Retinal pigment epithelial cell (primary cell): ENCODE measurements at places on chromosomes 16 and 17.

- no peak for DNase-seq
Observed at GRCh38 chr16:82404586-82405315, 222.0 kb upstream of the CDH13 start.

DNA sequence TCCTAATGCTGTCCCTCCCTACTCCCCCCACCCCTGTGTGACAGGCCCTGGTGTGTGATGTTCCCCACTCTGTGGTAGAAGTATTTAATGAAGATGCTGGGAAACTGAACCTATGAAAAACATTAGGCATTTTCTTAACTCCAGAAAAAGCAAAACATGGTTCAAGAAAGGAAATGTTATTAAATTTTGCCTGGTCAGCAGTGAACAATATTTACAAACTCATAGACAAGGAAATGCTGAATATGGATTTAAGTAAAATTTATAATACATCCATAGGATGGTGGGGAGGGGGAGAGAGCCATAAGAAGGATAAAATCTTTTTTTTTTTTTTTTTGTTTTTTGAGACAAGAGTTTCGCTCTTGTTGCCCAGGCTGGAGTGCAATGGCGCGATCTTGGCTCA lies 10.8 kb upstream of the CRYBA1 start:
- DNase-seq = no peak

DNA sequence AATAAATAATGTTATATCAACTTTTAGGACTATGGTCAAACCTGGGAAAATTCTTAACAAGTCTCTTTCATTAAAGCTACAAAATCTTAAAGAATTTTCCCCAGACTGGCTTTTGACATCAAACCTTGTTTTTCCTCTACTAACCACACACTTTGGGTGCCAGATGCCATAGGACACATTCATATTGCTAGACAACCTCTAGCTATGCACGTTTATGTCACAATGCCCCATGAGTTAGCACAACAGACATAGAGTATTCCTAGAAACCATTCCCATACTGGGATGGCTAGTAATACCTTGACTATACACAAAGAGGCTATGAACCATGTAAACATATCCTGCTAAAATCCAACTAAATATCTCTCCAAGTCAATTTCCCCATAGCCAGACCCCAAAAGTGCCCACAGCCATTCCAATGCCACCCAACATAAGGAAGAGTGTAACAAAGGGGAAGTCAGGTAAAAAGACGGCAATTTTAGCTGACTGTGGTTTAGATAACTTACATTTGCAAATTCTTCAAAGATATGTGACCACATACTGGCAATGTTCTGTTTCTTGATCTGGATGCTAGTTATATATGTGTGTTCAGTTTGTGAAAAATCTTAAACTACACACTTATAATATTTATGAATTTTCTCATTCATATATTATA lies 23.4 kb downstream of the SMURF2 start:
- no peak for DNase-seq

- DNase-seq = no peak
Observed at GRCh38 chr17:7293159-7293558, 1.3 kb downstream of the YBX2 start.

GRCh38 chr17:14986127-14986526 lies 279.0 kb downstream of the PMP22 start:
- DNase-seq = no peak

GRCh38 chr17:1110541-1110861 lies 69.3 kb downstream of the ABR start:
- no peak for DNase-seq

DNA sequence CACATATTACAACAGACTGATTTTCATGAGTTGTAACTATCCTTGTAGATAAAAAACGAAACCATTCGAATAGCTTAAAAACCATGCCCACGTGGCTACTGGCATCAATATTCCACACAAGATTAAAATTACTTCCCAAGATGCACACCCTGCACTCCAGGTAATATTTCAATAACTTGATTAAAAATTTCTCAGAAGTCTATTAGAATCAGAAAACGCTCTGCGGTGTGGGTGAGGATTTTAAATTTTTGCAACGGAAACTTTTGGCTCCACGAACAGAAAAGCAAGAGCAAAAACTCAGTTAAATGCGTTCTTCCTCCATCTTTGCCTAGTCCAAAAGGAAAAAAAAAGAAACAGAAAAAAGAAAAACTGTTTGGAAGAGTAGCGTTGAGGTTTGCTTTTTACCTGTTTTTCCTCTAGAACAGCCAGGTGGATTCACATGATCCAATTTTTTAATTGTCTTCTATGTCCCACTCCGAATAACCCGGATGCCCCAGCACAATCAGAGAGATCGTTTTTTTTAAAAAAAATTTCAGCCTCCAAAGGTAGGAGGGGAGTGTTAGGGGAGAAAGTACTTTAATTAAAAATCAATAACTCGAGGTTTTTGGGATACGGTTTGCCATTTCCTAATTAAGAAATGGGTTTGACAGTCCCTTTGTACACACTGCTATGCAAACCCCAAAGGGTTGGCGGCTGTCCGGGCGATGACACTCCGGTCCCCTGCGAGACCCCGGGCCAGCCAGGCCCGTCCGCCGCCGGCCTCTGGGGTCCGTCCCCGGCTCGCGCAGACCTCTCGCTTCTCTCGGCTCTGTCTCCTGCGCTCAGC lies 708 bp upstream of the NFAT5 start:
- DNase-seq = no peak

DNA sequence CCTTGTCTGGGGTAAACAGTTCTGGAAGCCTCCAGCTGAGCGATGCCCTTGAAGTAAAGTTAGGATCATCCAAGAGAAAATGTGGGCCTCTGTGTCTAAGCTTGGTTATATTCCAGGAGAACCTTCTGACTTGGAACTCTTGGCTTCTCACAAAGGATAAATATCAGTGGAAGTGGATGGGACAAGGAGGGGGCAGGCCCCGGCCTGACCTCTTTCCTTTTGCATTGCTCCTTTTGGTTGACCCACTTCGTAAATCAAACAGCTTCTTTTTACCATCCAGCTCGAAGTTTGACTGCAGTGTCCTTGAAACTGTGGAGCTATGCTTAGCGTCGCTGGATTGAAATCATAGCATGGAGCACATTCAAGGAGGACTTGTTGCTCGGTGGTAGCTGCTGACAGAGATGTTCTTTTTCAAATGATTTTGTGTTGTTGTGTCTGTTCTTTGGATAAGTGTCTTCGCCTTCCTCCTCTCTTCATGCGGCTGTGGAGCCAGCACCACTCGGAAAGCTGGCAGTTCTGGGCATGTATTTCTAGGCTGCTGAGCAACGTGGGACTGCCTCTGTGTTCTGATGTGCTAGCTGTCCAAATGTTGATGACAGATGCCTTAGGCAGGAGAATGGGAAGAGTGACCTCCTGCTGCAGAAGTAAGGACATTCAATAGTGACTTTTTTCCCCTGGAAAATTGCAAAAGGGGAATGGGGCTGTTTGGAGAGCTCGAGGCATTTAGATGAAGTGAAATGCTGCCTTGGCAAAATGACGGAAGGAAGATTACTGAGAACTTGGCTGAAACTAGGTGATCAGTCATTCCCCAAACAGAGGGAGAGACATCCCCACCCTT lies 4.5 kb downstream of the MINK1 start:
- no peak for DNase-seq

GRCh38 chr16:3575491-3575890 lies 1.7 kb downstream of the NLRC3 start:
- DNase-seq = no peak

- DNase-seq = peak; percentile 78
Observed at GRCh38 chr17:75645501-75645888, 12.3 kb downstream of the SMIM5 start.

GRCh38 chr16:68492543-68493411 lies 44.5 kb upstream of the SMPD3 start:
- peak; percentile 91 for DNase-seq

- no peak for DNase-seq
Observed at GRCh38 chr16:4200000-4200780, 41.7 kb downstream of the SRL start.

GRCh38 chr17:57466017-57466471 lies 209.7 kb downstream of the MSI2 start:
- DNase-seq = no peak

DNA sequence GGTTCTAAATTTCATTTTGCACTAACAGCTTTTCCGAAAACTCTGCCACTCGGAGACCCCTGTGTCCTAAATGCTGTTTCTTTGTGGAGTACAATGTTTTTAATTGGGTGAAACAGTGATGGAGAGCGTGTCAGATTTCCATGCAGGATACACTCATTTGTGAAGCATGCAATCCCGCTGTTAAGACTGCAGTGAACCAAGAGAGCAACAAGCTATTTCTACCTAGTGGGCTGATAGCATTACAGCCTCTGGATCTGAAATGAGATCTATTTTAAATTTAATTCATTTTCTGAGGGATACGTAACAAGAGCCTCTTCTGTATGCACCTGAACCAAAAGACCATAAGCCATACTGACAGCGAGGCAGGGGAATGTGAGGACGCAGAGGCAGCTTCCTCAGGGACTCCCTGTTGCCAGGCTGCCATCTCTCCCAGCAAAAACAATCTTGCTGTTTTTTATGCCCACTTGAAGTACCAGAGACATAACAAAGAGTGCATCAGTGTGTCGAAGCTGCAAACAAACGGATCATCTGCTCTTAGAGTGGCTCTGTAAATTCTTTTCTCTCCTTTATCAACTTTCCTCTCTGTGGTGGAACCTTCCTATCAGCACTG lies 199.9 kb upstream of the COX10 start:
- DNase-seq = no peak

GRCh38 chr16:64339052-64339770 lies 782.7 kb downstream of the CDH11 start:
- no peak for DNase-seq

DNA sequence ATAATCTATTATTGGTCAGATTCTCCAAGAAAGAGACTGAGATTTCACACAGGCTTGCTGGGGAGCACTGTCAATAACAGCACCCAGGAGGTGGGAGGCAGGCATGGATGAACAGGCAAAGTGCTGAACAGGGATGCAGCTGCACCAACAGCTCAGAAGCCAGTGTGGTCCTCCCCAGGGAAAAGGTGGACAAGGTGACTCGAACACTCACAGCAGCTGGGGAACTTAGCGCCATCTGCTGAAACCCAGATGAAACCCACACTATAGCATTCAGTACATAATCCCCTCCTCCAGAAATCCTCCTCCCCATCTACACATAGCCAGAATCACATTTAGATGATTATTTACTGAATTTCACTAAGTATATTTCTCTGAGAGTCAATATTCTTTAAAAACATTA lies 255.2 kb upstream of the WSB1 start:
- no peak for DNase-seq

GRCh38 chr17:28141313-28141712 lies 98.8 kb downstream of the NLK start:
- DNase-seq = no peak

GRCh38 chr17:48023400-48024148 lies 14.0 kb downstream of the COPZ2 start:
- no peak for DNase-seq

DNA sequence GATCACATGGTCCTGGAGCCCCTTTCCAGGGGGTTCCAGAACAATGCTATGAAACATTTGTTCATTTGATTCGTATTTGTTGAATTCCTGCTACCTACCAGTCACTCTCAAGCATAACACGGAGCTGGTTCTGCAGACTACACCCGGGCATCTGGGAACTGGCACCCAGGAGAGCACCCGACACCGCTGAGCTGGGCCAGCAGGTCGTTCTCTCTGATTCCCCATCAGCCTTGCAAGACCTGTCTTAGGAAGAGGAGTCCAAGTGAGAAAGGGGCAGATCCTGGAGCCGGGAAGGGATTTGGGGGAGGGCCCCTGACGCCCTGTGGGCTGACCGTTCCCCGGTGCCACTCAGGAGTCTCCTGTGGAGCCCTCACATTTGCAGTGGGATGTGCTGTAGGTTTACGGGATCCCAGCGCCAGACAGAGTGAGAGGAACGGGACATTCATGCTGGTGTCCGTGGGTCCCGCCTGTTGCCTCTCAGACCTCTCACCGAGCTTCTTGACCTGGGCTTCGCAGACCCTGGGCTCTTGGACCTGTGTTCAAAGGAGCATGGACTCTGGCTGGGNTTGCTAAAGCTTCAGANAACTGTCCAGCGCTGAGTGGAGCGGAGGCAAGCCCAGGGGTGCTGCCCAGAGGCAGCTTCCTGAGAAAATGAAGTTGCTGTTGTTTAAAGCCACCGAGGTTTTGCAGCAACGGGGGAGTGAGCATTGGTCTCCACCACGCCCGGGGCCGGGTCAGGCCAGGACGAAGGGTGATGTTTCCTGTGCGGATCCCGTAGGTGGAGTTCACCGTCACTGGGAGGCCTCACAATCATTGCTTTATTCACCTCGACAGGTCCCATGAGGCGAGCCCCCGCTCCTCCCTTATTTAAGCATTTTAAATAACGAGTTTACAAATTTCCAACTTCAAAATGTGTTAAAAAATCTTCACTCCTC lies 49.2 kb downstream of the METRNL start:
- DNase-seq = no peak

DNA sequence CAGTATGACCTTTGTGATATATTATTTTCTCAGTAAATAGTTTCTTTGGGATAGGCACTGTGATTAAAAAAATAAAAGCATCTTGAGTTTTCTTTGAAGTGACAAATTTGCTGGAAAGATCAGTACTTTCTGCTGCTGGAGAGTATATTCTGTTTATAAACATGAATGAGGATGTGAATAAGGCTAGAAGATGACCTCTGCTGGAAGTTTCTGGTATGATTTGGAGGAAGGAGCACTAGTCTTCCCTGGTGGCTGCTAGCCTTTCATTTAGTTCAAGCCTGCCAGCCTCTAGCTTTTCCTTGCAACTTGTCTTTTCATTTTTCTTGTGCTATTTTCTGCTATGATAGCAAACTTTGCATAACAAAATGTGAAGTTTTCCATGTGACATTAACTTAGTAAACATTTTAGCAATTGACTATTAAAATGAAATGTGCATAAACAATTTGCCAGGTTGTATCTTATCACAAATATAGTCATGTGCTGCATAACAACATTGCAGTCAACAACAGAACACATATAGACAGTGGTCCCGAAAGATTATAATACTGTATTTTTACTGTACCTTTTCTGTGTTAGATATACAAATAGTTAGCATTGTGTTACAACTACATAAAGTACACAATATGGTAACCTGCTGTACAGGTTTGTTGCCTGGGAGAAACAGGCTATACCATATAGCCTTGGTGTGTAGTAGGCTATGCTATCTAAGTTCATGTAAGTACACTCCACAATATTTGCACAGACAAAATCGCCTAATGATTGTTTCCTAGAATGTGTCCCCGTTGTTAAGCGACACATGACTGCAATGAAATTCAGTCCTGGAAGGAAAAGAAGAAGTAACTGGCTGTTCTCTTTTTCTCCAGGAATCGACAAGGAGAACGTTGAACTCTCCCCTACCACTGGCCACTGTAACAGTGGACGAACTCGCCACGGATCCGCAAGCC lies 18.1 kb upstream of the RAB11FIP4 start:
- peak; percentile 16 for DNase-seq
